Left ventricle myocardium inferior (tissue), 1 donor: ENCODE measurements at places on chromosomes 7 and 10. TPM values are rescaled to one million over a fixed set of nuclear protein-coding genes. Genes with fewer than 3 reads are reported as not detected.

DNA sequence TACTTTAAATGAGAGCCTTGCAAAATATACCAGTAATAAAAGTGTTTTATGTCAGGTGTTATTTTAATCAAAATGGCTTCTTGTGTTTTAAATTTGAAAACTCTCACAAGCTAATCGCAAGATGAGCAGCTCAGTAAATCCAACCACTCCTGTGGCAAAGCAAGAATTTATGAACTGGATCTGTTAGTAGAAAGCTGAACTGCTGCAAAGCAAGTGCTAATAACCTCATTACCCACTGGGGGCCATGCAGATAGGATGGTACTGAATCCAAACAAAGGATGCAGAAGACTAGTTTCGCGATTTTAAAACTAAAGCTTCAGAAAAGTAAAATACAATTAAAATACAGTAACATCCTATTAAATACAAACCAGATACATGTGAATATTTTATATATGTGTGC, 468.0 kb downstream of the PARD3 start:
- DNase-seq = no peak

Gene CREB5
- total RNA-seq = 9.8 TPM

GRCh38 chr7:23615331-23615730, 18.1 kb downstream of the CCDC126 start:
- DNase-seq = no peak

- no peak for DNase-seq
These were observed 136.7 kb downstream of the NEBL start for GRCh38 chr10:20760460-20760859.

- no peak for DNase-seq
These were observed 319 bp upstream of the STX1A start for GRCh38 chr7:73719806-73720169.

GRCh38 chr10:100347568-100348195, 649 bp downstream of the SCD start:
- DNase-seq = no peak

DNA sequence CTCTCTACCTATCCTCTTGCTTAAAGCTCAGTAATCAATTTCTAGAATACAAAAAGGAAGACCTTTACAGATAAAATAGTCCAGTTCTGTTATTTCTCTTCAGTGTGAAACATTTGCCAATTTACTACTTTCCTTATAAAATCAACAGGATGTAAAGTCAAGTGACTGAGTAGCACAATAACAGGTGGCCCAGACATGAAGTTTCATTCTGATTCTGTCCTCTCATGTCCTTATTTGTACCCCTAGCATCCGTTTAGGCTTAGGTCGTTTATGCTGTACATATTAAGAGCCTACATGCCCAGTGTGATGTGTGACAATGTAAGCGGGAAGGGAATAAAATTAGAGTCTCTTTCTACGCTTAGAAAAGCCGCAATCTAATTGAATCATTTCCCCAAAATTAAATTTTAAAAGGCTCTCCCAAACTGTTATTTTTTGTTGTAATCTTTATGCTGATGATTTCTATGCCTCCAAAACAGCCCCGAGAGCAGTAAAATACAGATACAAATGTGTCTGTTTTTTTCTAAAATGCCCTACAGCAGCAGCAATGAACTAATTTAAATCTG, 29.1 kb downstream of the EPC1 start:
- no peak for DNase-seq

Gene KEL
- 0.38 TPM for total RNA-seq

DNA sequence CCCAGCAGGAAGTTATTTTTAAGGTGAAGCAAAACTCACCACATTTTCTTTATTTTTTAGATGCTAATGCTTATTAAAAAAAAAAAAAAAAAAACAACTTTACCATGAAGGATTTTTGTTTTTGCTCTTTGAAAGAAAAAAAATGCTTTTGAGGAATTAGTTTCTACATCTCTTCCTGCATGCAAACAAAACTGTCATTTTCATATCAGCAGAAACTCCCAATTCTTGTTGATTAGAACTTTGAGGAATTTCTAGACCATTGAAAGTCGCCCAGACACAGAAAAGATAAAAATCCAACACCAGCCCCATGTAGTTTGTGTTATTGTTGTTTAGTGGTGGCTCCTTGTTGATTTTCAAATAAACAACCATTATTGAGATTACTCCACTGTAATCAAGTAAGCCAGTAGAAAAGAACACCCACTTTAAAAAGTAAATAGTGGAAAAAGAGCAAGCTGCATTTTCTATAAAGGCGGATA, 14.3 kb downstream of the SKIDA1 start:
- DNase-seq = no peak

- no peak for DNase-seq
These were observed 15.7 kb upstream of the PFKP start for GRCh38 chr10:3051692-3052091.
